Activated CD8-positive, alpha-beta memory T cell treated with anti-CD3 and anti-CD28 coated beads, Interleukin-2, amount 50 U/mL, for 4 hours (primary cell): ENCODE measurements at places on chromosomes 2 and 18.

- no peak for DNase-seq
Observed at GRCh38 chr18:80181642-80182461, 65.5 kb downstream of the PARD6G start.

- DNase-seq, result no peak
Observed at GRCh38 chr2:230693411-230693810, 19.2 kb upstream of the CAB39 start.

- DNase-seq, result no peak
Observed at GRCh38 chr18:1891641-1892040, 679.7 kb downstream of the METTL4 start.

- DNase-seq, result no peak
Observed at GRCh38 chr2:85733121-85733960, 20.4 kb upstream of the ATOH8 start.

- no peak for DNase-seq
Observed at GRCh38 chr2:152223977-152224376, 48.4 kb upstream of the STAM2 start.

DNA sequence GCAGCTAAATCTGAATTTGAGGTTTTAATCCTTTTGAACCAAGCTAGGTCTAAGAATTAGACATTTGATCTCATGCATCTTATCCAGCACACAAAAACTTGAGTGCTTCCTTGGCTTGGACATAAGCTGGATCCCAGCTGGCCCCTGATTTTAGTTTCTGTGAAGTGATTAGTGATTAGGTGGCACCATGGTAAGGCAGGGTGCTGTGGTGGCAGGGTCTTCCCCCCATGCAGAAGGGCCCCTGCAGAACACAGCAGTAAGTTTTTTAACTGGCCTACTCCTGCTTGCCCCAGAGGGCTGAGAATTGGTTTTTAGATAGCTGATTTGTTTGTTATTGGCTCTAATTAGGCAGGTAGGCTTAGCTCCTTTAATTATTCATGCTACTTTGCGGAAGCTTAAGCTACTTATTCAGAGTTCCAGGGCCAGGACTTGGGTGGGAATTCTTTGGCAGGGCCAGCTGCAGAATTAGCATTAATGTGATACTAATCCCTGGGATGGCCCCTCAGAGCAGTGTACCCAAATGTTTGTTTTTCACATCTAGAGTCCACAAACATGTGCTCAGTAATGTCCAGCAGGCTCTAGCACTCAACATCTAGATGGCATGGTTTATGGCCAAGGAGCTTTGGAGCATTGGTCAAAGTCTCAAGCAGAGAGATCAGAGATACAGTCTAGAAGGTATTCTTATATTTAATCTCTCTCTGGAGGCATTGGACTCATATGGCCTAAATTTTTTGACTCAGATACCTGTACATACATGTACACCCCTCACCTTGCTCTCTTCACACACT lies 99.6 kb downstream of the FMNL2 start:
- DNase-seq, result no peak

DNA sequence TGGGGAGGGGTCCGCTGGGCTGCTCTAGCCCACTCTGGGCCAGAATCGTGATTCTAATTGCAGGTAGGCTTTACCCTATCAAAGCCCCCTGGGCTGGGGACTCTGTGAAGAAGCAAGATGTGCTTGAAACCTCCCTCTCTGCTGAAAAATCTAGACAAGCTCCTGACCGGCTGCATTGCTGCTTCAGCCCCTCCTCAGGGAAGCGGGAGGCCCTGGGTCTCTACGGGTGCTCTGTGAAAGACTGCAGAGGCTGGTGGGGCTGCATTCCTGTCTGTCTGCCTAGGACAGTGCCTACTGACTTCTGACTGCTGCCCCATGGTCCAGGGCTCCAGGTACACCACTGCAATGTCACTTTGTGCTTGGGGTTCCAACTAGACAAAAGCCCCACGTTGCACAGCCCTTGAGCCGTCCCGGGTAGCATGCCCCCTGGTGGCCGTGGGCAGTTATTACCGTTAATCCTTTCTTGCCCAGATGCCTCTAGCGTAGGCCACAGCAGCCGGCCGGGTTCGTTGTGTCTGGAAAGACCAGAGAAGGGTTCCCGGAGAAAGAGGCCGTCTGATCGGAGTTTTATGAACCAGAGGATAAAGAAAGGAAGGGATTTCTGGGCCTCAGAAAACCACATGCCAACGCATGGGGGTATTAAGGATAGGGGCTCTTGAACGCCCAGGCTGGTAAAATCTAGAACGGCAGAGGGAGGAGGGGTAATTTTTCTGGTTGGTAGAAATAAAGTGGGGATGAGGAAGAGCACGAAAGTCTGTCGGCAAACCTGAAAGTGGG lies 15.9 kb upstream of the C1QL2 start:
- DNase-seq, result peak; percentile 52

DNA sequence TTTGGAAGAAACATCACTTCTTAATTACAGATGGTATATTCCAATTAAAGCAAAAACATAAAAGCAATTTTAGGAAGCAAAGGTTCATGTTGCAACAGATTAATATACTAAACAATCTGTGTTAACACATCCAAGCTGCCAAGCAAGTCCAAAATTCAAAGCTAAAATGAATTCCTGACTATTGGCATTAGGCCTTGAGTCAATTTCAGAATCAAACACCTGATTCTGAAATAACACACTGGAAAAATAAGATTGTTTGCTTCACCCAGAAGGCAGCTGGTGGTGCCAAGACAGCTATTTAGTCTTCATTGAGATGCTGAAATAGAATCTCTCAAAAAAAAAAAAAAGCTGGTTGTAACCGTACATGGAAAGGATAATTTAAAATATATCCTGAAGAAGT lies 465.6 kb downstream of the SOCS6 start:
- no peak for DNase-seq

GRCh38 chr2:240817496-240818292 lies 2.3 kb downstream of the KIF1A start:
- DNase-seq, result no peak

GRCh38 chr2:233217892-233218377 lies 33.5 kb upstream of the ATG16L1 start:
- DNase-seq, result no peak

- no peak for DNase-seq
Observed at GRCh38 chr2:56816666-56817065, 632.9 kb downstream of the CCDC85A start.

- no peak for DNase-seq
Observed at GRCh38 chr2:7755879-7756278, 838.7 kb downstream of the RNF144A start.

DNA sequence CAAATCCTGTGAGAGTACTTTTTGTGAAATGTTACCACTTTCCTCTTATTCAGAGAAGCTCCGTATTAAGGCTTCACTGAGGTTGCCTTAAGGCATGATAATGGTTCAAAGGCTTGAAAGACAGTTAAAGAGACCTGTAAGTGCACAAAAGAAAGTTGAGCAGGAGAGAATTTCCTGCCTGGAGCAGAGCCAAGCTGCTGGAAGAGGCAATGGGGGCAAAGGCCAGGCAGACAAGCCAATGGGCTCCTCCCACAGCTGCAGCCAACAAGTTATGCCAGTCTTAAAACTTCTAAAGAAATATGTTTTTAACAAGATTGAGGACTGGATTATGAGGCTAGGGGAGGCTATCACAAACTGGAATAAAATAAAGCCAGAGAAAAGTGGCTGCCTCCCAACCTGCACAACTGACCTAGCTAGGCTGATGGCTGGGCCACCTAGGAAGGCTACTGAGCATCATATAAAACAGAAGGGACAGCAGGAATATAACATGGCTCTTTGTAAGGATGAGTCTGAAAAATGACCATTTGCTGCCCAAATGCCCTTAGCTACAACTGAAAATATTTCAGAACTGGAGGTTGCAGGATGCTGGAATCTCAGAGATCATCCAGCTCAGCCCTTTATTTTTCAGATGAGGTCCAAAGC lies 2.1 kb downstream of the IL1B start:
- DNase-seq, result no peak

DNA sequence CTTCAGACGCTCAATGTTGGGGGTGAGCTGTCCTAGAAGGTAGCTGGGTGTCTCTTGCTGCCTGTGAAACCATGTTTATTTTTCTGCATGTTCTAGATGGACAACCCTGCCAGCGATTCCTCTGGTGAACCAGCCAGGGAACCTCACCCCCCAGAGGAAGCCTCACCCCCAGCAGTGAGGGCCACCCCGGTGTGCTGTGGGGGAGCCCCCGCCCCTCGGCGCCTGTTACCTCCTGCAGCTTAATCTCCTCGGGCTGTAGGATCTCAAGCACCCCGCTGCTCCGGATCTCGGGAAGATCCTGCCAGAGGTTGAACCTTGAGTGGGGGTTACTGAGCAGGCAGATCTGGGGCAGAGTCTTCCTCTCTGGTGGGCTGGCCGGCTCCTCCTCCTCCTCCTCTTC lies 50.0 kb downstream of the SNORC start:
- no peak for DNase-seq

- peak; percentile 73 for DNase-seq
Observed at GRCh38 chr2:231530099-231531011, at the start of gene NMUR1. Gene NMUR1, minus strand, starts transcription at chr2:231530445. Its CDS starts 84 bp downstream, at chr2:231530361.

GRCh38 chr2:232549655-232550353 lies 553 bp downstream of the TIGD1 start:
- DNase-seq, result no peak

DNA sequence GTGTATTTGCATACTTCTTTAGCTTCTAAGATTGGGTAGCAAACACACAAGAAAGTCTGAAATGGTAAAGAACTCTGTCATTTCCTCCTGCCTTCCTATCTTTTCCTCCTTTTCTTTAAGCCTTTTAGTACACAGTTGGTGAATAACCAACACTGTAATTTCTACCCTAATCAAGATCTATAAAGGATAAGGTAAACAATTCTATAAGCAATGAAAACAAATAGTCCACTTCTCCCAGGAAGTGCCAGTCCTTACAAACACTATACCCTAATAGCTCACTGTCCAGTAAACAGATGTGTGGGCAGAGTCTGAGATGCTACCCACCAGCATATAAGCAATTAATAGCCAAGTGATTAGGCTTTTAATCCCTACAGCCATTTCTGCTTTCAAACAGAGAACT lies 81.0 kb upstream of the TFCP2L1 start:
- DNase-seq, result no peak
